NK-92 treated with Interleukin-12 subunit alpha and Interleukin-12 subunit beta, amount 100 ng/mL, for 24 hours (cell line): ENCODE measurements at places on chromosomes 2 and 18.

DNA sequence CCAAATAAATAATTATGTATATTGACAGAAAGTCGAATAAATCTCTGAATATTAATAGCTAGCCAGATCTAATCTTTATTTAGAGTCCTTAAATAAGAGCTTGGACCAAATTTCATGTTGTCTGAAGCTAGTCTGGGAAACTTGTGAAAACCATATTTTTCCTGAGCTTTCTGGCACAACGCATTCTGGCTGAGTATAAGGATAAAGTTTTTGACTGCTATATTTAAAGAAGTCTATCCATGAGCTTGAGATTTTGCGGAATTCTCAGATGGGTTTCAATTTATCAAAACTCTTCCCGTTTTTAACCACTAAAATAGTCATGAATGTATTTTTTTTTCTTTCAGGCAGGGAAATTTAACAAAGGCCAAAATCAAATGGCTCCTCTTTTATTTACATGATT, 23.8 kb downstream of the FAP start:
- no peak for DNase-seq

DNA sequence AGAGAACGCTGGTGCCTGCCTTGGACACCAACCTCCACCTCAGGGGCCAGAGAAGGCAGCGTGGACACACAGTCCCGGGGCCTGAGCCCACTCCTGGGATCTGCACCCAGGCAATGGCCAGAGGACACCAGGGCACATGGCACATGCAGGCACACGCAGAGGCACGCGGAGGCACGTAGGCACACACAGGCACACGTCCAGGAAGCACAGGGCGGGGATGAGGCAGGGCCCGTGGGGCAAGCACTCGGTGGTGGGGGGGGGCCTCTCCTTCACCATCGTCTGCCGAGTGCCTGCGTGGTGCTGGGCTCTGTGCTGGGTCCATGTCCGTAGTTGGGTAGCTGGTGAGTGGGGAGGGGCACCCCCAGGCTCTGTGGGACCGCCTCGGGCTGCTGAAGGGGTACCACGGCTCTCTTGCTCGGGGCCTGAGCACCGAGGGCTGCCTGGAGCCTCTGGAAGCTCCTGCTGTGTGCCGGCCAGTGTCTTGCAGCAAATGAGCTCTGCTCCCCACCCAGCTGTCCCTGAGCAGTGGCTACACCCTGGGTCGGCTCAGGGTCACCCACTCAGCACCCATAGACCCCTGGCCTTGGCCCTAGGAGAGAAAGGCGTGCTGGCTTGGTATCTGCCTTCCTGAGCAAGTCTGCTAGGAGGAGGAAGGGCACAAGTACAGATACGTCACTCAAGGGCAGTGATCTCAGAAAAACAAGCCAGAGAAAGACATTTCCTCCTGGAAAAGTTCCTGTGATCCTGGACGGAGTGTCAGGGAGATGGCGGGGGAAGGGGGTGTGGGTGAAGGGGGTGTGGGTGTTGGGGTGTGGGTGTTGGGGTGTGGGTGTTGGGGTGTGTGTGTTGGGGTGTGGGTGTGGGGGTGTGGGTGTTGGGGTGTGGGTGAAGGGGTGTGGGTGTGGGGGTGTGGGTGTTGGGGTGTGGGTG, 26.4 kb downstream of the RTP5 start:
- no peak for DNase-seq

DNA sequence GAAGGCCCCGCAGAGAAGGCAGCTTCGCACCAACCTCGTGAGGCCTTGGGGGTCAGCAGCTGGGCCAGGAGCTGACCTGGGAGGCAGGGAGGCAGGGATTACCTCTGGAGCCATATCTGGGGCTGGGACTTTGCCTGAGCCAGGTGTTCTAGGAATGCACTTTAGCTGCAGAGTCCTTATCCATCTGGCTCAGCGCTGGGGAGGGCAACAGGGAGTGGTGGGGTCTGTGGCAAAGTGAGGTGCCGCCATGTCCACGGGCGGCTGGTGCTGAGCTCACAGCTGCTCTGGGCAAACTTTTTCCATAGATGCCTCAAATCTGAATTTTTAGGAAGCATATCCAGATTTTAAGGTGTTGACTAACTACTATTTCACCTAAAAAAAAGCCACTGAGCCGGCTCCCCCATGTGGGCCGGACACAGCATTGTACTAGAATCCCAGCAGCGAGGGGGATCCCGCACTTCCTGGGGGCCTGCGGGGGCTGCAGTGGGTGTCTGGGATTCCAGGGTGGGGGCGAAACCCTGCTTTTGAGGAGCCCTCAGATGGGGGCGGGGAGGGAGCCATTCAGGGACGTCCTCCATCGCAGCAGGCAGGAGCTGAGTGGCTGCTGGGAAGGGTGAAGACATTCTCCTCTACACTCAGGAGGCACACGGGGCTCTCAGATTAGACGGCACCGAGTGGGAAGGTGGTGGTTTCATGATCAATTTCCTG, 34.6 kb downstream of the RTP5 start:
- DNase-seq = no peak

DNA sequence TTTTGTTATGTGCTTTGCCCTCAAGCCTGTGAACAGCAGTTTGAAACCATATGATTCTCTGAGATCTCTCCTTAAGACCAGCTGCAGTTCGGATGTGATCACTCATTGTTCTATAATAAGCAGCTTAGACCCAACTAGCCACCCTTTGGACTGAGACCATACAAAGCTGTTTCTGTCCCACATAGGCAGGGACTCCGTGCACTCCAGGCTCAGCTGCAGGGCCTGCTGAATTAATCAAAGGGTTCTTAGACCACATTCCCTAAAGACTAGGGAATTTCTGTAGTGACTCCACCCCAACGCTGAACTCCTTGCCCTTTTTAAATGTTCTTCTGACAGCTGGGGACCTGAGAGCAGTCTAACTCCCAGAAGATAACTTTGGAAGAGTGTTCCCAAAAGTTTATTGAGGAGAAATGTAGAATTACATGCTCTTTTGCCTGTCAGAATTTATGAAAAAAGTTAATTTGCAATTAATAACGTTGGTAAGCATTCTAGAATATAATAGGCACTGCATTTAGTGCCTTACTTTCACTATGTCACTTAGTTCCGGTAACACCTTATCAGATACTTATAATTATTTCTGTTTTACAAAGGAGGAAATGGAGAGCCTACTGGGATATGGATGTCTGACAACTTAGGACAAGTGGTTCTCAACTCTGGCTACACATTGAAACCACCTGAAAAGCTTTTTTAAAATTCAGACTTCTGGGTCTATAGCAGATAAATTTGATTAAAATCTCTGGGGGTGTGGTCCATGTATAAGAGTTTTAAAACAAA, 42.3 kb downstream of the GULP1 start:
- no peak for DNase-seq

- no peak for DNase-seq
Observed at GRCh38 chr2:189276277-189276676, 96.7 kb upstream of the COL5A2 start.

DNA sequence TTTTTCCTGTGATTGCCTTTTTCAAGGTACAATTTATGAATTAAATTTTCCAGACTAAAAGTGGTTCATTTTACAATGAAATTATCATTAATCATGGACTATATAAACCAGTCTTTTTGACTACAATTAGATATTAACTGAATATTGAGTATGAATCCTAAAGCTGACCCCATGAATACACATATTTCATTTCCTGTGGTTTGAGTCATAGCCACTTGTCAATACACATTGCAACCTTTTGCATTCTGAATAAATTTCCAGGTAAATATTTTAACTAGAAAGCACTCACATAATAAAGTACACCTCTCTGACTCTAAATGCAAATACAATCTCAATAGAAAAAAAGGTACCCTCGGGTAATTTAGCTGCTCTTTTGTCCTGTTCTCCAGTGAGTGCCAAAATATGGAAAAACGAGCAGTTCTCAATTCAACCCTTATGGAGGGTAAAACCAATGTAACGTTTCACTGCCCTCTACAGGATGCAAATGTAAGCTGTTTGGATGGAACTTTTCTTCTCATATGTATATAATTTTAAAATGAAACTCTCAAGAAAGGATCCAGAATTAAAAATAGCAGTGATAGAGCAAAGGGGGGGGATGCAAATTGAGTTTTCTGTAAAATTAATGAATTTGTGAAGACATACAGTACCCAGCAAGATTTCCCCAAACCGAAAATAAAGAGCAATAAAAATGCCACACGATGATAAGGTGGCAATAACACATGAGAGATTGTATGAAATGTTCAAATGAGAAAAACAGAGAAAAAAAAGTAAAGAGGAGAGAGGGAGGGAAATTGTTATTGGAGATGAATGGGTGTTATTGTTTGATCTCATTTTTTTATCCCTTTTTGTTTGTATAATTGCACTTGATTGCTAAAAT, 1795.7 kb upstream of the PIK3C3 start:
- no peak for DNase-seq

- no peak for DNase-seq
Observed at GRCh38 chr18:44917216-44918141, 236.8 kb downstream of the SETBP1 start.

DNA sequence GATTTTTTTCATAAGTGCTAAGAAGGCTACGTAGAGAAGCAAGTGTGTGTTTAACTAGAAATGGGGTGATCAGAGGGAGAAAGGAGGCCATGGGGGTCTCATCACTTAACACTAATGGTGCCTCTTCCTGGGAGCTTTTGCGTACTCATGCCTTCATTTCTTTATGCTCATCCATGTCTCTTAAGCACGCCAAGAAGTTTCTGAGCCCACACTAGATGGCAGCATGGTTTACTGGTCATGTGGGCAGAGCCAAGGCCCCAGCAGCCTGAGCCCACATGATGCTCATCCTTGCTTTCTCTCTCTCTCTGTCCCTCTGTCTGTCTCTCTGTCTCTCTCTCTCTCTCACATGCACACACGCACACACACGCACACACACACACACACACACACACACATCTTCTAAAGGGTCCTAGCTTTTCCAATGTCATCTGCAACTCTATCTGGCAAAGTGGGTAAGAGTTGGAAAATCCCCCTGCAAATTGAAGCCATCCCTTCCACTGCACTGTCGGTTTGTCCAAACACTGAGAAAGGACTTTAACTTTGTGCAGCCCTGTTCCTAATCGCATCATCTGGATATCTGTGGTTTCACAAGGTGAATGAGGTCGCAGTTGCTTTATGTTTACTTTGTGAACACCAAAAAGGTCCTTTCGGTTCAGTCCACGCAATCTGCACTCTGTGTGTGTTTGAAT, 137.1 kb upstream of the CCDC68 start:
- DNase-seq = no peak

DNA sequence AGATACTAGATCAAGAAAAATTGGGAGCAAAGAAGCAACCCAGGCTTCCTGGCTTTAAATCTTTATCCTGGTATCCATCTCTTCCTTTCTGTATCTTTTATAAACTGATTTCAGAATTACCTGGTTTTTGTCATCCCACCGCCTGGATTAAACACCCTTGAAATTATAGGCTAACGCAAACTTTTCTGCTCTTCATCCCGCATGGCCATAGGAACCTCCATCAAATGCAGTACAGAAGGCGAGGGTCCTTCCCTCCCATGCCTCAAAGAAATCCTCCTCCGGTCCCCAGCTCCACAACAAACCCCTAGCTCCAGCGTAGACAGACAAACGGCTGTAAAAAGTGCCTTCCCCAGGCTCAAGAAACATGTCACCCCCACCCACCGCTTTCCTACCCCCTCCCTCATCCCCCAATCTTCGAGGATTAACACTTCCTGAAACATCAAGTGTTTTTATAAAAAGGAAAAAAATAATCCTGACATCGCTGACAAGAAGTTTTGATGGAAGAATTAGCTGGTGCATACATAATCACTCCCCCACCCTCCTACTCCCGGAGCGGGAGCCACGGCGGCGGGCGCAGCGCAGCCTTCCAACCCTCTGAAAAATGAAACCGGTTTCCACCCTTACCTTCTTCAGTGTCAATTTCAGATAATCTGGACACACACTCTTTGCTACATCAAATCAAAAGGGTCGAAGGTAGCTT, 7.6 kb downstream of the DLX1 start:
- no peak for DNase-seq

- no peak for DNase-seq
Observed at GRCh38 chr2:126106006-126106405, 550.0 kb upstream of the GYPC start.
